ENCODE measurements at places on chromosomes 11 and 22. TPM values are rescaled to one million over a fixed set of nuclear protein-coding genes. Genes with fewer than 3 reads are reported as not detected.

- no peak for DNase-seq
Observed at GRCh38 chr11:123386796-123387510, 43.1 kb upstream of the GRAMD1B start.

DNA sequence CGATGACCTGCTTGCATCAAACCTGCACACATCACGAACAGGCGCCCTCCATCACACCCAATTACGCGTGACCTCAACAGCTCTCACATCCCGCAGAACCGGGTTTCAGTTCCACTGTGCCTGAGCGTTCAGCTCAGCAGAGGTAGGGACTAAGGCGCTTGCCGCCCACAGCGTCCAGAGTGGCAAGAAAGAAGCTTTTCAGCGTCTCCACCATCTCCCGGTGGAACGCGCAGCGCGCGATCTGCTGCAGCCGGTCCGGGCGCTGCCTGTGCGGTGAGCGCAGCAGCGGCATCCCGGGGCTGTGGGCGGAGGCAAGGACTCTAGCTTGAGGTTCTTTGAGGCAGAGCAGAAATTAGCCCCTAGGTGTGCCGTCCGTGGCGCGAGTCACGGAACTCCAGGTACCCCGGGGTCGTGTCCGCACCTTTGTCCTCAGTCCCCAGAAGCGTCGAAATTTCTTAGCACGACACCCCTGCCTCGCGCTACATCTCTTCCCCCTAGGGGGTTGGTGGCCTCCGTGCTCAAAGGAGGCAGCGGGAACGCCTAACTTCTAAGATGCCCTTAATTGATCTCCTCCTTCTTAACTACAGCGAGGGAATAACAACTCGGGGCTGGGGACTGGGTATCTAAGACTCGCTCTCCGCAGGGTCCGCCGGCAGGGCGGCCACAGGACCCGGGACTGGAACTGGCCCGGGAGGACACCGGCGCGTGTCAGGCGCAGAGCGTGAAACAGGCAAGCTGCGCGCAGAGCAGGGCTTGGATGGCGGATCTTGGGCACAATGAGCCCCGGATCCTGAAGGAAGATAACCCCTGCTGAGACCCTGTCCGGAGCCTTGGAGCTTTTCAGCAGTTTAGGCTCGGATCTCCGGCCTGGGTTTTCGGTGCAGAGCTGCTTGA is 1.7 kb upstream of the CALCA start:
- DNase-seq = peak; percentile 66

DNA sequence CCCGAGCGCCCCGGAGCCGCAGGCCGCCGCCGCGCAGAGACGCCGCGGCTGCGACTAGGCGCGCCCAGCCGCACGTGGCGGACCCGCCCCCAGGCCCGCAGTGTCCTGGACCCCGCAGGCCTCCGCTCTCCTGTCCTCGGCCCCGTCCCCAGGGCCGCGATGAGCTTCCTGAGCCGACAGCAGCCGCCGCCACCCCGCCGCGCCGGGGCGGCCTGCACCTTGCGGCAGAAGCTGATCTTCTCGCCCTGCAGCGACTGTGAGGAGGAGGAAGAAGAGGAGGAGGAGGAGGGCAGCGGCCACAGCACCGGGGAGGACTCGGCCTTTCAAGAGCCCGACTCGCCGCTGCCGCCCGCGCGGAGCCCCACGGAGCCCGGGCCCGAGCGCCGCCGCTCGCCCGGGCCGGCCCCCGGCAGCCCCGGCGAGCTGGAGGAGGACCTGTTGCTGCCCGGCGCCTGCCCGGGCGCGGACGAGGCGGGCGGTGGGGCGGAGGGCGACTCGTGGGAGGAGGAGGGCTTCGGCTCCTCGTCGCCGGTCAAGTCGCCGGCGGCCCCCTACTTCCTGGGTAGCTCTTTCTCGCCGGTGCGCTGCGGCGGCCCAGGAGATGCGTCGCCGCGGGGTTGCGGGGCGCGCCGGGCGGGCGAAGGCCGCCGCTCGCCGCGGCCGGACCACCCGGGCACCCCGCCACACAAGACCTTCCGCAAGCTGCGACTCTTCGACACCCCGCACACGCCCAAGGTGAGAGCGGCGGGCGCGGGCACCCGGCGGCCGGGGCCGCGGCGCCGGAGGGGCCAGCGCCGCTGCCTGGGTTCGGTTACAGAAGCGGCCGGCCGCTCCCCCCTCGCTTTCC is 528 bp downstream of the WEE1 start:
- DNase-seq = no peak

DNA sequence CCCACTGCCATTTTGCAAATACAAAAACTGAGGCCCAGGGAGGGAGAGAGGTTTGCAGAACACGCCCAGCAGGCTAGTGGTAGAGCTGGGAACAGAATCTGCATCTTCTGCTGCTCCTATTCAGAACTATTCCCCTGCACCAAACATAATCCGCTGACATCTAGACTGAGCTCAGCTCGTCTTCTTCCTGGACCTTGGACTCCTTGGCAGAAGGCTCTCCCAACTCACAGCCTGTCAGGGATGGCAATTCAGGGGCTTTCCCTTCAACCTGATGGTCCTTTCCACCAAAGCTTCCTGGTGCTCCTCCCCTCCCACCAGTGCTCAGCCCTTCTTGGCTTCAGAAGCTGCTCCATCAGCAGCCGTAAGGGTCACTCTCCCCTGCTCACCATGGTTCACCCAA is 9.5 kb upstream of the NPAS4 start:
- no peak for DNase-seq

DNA sequence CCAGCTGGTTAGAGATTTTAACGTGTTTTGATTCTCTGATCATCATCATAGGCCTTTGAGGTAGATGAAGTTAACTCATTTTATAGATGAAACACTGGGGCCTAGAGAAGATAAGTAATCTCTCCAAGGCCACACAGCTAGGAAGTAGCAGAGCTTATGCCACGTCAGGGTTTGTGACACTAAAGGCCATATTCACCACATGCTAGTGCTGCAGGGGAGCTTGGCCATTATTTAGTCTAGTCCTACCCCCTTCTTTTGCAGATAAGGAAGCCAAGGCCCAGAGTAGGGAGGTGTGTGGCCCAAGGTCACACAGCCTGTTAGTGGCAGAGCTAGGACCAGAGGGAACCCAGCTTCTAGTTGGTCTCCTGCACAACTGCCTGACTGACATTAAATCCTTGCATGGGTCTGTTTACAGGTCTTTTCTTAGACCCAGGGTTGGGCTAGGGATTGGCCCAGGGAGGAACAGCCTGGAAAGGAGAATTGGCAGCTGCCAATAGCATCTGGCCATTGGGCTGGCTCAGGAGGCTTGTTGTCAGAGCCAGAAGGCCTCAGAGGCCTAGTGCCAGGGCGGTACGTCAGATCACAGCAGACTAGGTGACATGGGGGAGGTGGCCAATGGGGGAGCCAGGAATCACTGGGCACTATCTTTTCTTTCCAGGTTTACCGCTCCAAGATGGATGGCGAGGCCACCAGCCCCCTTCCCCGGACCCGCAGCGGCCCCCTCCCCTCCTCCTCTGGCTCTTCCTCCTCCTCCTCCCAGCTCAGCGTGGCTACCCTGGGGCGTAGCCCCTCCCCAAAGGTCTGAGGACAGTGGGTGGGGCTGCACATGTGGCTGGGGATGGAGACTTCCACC is 36.0 kb downstream of the PHLDB1 start:
- DNase-seq = no peak

GRCh38 chr11:28584992-28585391 is 476.8 kb downstream of the METTL15 start:
- no peak for DNase-seq

DNA sequence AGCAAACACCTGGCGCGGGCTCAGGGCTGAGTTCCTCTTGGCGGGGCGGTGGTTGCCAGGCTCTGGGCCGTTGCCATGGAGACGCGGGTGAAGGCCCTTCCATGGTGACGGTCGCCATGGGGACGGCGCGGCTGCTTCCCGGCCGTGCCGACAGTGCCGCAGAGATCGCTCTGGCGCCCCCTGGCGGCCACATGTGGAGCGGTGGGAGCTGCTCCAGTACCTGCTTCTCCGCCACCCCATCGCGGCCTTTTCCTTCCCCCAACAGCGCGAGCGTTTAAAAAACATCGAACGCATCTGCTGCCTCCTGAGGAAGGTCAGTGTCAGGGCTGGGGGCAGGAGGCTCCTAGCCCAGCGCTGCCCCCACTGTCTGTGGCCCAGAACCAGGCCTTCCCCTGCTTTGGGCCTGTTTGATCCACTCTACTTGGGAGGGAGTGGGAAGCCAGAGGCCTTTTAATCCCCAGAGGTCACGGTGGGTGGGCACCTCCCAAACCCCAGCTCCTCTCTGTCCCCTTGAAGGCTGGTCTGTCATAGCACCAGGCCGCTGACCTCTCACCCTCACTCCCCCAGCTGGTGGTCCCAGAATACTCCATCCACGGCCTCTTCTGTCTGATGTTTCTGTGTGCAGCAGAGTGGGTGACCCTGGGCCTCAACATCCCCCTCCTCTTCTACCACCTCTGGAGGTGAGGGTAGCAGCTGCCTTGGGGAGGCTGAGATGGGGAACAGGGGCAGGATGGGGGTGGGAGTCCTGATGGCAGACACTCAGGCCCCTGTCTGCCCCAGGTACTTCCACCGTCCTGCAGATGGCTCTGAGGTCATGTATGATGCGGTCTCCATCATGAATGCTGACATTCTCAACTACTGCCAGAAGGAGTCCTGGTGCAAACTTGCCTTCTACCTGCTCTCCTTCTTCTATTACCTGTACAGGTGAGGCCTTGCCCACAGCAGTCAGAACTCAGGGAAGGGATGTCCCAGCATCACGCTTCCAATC is 4.8 kb downstream of the CNIH2 start:
- DNase-seq = peak; percentile 100

GRCh38 chr22:47000888-47001287 is 238.4 kb downstream of the TBC1D22A start:
- DNase-seq = no peak

GRCh38 chr11:77395460-77396173 is 78.3 kb downstream of the PAK1 start:
- DNase-seq = no peak

- no peak for DNase-seq
Observed at GRCh38 chr11:33690290-33691065, 10.1 kb downstream of the C11orf91 start.

DNA sequence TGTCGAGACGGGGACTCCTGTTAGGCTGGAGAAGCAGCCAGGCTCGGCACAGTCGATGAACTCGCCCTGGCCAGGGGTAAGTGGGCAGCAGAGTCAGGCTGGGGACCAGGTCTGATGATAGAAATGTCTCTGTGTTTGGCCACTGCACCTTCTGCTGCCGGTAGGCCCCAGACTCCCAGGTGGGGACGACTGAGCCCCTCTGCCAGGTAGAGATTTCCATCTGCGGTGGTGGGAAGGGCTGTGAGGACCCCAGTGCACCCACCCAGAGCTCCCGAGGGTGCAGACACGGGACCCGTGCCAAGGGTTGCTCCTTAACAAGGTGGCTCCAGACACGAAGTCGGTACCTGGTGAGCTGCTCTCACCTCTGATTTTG is 862.5 kb downstream of the TBC1D22A start:
- DNase-seq = no peak

DNA sequence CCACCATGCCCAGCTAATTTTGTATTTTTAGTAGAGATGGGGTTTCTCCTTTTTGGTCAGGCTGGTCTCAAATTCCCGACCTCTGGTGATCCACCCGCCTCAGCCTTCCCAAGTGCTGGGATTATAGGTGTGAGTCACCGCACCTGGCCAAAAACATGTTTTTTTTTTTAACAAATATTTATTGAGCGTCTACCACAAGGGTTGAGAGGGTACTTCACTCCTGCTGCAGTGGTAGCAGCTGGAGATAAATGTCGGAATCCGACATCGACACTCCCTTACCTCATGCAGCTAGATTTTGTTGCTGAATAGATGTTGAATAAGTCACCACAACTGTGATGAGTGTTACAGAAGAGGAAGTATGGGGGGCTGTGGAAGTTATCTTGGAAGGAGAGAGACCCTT is 971 bp downstream of the DNAJB13 start:
- DNase-seq = no peak

GRCh38 chr22:36156515-36157419 is 3.8 kb downstream of the APOL3 start:
- DNase-seq = peak; percentile 64

GRCh38 chr11:116640641-116641402 is 132.0 kb downstream of the BUD13 start:
- DNase-seq = no peak

- no peak for DNase-seq
Observed at GRCh38 chr11:7635137-7635536, 38.2 kb downstream of the CYB5R2 start.

GRCh38 chr11:106389101-106389500 is 311.6 kb downstream of the AASDHPPT start:
- DNase-seq = no peak

DNA sequence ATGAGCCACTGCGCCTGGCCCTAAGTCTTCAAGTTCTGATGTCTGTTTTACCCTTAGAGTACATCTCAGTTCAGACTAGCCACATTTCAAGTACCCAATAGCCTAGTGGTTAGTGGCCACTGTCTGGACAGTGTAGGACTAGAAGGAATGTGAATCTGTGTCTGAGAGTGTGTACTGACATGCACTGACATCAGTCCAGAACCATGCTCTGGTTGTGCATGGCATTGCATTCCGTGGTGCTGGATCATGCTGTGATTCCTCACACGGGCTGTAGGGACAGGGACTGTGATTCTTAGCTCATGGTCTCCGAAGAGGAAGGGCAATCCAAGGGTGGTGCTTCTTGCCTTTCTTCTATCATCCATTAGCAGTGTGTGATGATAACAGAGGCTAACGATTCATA is 41.1 kb downstream of the AMOTL1 start:
- DNase-seq = no peak

DNA sequence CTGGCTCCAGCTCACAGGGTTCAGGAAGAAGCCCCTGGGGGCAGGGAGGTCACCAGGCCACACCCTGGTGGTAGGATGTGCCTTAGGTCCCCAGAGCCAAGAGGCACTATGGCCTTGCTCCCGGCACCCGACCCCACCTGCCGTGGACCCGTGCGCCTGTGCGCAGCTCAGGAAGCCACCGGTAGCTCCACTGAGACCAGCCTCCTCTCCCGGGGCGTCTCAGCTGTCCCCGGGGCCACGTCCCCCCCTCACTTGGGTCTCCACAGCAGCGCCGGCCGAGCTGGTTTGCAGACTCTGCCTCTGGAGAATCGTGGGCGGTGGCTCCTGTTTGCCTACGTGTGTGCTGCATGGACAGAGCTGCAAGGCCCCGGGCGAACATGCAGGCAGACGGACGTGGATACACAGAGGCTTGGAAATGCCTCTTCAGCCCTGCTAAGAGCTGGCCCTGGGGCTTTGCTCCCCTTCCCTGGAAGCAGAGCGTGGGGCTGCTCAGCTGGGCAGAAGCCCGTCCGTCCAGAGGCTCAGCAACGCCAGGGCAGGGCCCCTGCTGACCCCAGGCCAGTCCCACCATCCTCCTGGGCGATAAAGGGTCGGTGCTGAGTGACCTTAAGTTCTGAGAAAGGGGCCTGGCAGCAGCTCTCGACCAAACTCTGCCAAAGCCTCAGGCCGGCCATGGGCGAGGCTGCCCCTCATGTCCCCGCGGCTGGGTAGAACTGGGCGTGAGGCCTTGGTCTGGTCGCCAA is 15.3 kb upstream of the MUC5B start:
- DNase-seq = peak; percentile 23

DNA sequence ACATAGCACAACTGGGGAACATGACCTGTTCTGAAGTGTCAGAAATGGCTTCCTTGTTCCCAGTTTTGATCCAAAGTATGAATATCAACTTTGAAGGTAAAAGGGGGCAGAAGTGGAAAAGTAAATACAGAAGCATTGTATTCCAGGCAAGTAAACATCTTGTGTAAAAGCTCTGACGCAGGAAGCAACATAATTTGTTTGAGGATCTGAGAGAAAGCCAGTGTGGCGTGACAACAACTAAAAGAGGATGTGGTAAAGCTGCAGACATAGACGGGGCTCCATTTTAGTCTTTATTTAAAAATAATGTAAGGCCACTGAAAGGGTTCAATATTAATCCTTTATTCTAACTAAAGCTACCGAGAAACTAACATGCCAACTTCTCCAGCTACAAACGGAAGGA is 310.2 kb downstream of the DLG2 start:
- no peak for DNase-seq

The LINC01488 gene
- not detected for total RNA-seq

The ASCC2 gene
- 91.5 TPM for total RNA-seq

The KIRREL3 gene
- total RNA-seq = not detected

The INPPL1 gene
- total RNA-seq = 171 TPM

The TKFC gene
- total RNA-seq = 34.3 TPM

Measured in activated naive CD8-positive, alpha-beta T cell treated with anti-CD3 and anti-CD28 coated beads, Interleukin-2, amount 10 ng/mL, durations not matched to agents 7 days and 5 days (primary cell).